Immature natural killer cell (primary cell): ENCODE measurements at places on chromosomes 3 and 15.

GRCh38 chr15:90001683-90002427 is 731 bp downstream of the ZNF710 start:
- peaks cover 64% of the 10 kb centered on the region for H3K4me1 ChIP-seq
- peaks cover 15% of the 10 kb centered on the region for H3K27me3 ChIP-seq
- H3K27ac ChIP-seq: peak overlapping the region; percentile 98
- peak overlapping the region; percentile 85 for H3K4me3 ChIP-seq
- H3K36me3 ChIP-seq: no peaks in the 10 kb centered on the region

DNA sequence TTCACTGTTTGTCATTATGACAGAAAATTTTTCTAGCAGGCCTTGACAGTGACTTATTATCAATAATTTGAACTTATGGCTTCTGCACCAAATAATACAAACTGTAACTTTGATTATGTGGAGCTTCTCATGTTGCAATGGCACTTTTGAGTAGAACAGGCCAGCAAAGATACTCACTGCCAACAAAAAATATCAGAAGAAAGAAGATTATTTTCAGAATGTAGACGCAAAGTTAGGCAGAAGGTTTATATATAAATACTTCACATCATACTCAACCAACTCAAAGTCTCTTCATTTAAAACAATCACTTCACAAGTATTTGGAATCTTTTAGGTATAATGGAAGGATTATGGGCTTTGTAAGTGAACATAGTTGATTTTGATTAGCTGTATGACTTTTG is 893.0 kb downstream of the ROBO2 start:
- H3K4me1 ChIP-seq: no peaks in the 10 kb centered on the region
- no peak for DNase-seq
- H3K4me3 ChIP-seq: no peak overlapping the region
- H3K36me3 ChIP-seq: no peaks in the 10 kb centered on the region
- H3K27ac ChIP-seq: no peak overlapping the region

- H3K27me3 ChIP-seq: peaks cover 1% of the 10 kb centered on the region
- H3K4me3 ChIP-seq: no peak overlapping the region
- H3K4me1 ChIP-seq: no peaks in the 10 kb centered on the region
- H3K27ac ChIP-seq: no peak overlapping the region
- DNase-seq: no peak
- H3K36me3 ChIP-seq: no peaks in the 10 kb centered on the region
Observed at GRCh38 chr3:102593812-102594602, 159.2 kb downstream of the ZPLD1 start.

- no peaks in the 10 kb centered on the region for H3K4me1 ChIP-seq
- H3K27me3 ChIP-seq: peaks cover 3% of the 10 kb centered on the region
- H3K36me3 ChIP-seq: no peaks in the 10 kb centered on the region
- no peak for DNase-seq
- no peak overlapping the region for H3K27ac ChIP-seq
Observed at GRCh38 chr3:81908561-81908960, 147.1 kb upstream of the GBE1 start.

- no peak overlapping the region for H3K27ac ChIP-seq
- H3K36me3 ChIP-seq: no peaks in the 10 kb centered on the region
- no peak for DNase-seq
- H3K4me1 ChIP-seq: no peaks in the 10 kb centered on the region
- no peak overlapping the region for H3K4me3 ChIP-seq
Observed at GRCh38 chr15:94536549-94536948, 305.2 kb downstream of the MCTP2 start.

- no peak for DNase-seq
- no peak overlapping the region for H3K4me3 ChIP-seq
- no peaks in the 10 kb centered on the region for H3K36me3 ChIP-seq
Observed at GRCh38 chr3:123444744-123445143, 4.1 kb downstream of the ADCY5 start.

- no peaks in the 10 kb centered on the region for H3K36me3 ChIP-seq
- DNase-seq: no peak
- peaks cover 4% of the 10 kb centered on the region for H3K27me3 ChIP-seq
- no peak overlapping the region for H3K4me3 ChIP-seq
- no peaks in the 10 kb centered on the region for H3K4me1 ChIP-seq
Observed at GRCh38 chr3:165874663-165875489, 37.7 kb upstream of the BCHE start.

- no peaks in the 10 kb centered on the region for H3K4me1 ChIP-seq
- DNase-seq: no peak
- peak overlapping the region; percentile 28 for H3K27ac ChIP-seq
- no peaks in the 10 kb centered on the region for H3K27me3 ChIP-seq
- peaks cover 83% of the 10 kb centered on the region for H3K36me3 ChIP-seq
- no peak overlapping the region for H3K4me3 ChIP-seq
Observed at GRCh38 chr3:185051801-185052200, 101.1 kb downstream of the C3orf70 start.

DNA sequence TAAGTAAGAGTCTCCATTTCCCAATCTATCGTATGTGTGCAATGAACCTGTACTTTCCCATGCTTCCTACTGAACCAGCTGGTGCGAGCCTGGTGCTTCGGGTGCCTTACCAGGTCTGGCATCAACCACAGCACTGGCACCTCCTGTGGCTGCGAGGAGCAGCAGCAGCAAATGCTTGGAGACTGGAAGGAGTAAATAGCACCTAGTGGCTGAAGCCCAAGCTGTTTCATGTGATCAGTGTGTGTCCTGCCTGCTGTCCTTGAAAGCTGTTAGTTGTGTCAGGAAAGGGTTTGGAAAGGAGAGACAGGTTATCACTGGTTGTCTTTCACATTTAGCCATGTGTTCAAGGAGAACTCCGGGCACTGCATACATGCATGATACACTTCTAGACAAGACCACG is 31.8 kb downstream of the PCOLCE2 start:
- H3K36me3 ChIP-seq: no peaks in the 10 kb centered on the region
- H3K4me1 ChIP-seq: no peaks in the 10 kb centered on the region
- peaks cover 7% of the 10 kb centered on the region for H3K27me3 ChIP-seq
- H3K4me3 ChIP-seq: no peak overlapping the region

GRCh38 chr3:110031975-110032374 is 694.6 kb upstream of the DPPA4 start:
- no peak overlapping the region for H3K27ac ChIP-seq
- H3K36me3 ChIP-seq: no peaks in the 10 kb centered on the region
- H3K27me3 ChIP-seq: no peaks in the 10 kb centered on the region

- no peak for DNase-seq
- H3K27me3 ChIP-seq: no peaks in the 10 kb centered on the region
- H3K36me3 ChIP-seq: no peaks in the 10 kb centered on the region
- no peak overlapping the region for H3K4me3 ChIP-seq
Observed at GRCh38 chr3:87033205-87033604, 42.3 kb upstream of the VGLL3 start.

DNA sequence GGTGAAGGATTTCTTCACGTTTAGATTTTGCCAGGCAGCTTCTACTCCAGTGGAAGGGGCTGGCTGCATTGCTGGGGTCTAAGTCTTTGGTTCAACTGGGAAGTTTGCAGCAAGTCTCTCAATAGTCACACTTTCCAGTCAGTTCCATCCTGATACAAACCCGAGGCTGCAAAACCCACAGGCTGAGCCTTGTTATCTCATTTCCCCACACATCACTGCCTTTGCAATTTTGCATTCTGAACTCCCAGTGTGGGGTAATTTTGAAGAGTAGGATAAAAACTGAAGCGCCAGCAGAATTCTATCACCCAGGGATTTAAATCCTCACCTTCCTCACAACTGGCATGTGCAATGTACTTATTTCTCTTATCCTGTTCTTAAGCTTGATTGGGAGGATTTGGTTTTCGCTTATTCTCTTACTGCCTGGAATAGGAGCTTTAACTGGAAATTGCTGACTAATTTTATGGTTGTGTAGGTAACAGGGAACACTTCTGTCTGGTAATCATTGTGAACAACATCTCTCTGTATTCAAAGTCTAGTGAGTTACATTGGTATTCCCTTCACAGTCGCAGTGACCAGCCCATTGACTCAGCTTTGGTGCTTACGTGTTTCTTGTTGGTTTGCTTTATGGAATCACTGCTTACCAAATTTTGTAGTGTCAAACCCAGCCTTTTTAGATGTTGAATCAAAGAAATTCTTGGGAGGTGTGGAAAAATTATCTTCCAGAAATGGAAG is 142.0 kb upstream of the TOPAZ1 start:
- no peak for DNase-seq
- no peak overlapping the region for H3K4me3 ChIP-seq
- H3K27me3 ChIP-seq: peaks cover 3% of the 10 kb centered on the region
- no peaks in the 10 kb centered on the region for H3K4me1 ChIP-seq
- H3K36me3 ChIP-seq: no peaks in the 10 kb centered on the region

GRCh38 chr3:39234651-39235050 is 42.3 kb upstream of the XIRP1 start:
- H3K4me1 ChIP-seq: peaks cover 95% of the 10 kb centered on the region
- DNase-seq: peak; percentile 78
- peak overlapping the region; percentile 92 for H3K4me3 ChIP-seq
- H3K27ac ChIP-seq: peak overlapping the region; percentile 96

- no peak for DNase-seq
- no peaks in the 10 kb centered on the region for H3K36me3 ChIP-seq
- H3K27ac ChIP-seq: no peak overlapping the region
- peaks cover 20% of the 10 kb centered on the region for H3K4me1 ChIP-seq
Observed at GRCh38 chr3:107426223-107426622, 49.0 kb downstream of the CCDC54 start.

- peaks cover 18% of the 10 kb centered on the region for H3K36me3 ChIP-seq
- no peak overlapping the region for H3K27ac ChIP-seq
- no peak for DNase-seq
- H3K4me3 ChIP-seq: no peak overlapping the region
- H3K4me1 ChIP-seq: peaks cover 9% of the 10 kb centered on the region
Observed at GRCh38 chr3:94092086-94092485, 29.2 kb downstream of the NSUN3 start.

- no peak overlapping the region for H3K27ac ChIP-seq
- peaks cover 14% of the 10 kb centered on the region for H3K4me1 ChIP-seq
- H3K27me3 ChIP-seq: no peaks in the 10 kb centered on the region
- no peak for DNase-seq
- no peak overlapping the region for H3K4me3 ChIP-seq
Observed at GRCh38 chr15:59018833-59019232, 31.4 kb downstream of the RNF111 start.

GRCh38 chr15:92803852-92804609 is 96.1 kb upstream of the CHD2 start:
- H3K4me1 ChIP-seq: peaks cover 14% of the 10 kb centered on the region
- H3K27me3 ChIP-seq: peaks cover 5% of the 10 kb centered on the region
- peaks cover 8% of the 10 kb centered on the region for H3K36me3 ChIP-seq
- no peak for DNase-seq

- H3K27me3 ChIP-seq: no peaks in the 10 kb centered on the region
- H3K36me3 ChIP-seq: no peaks in the 10 kb centered on the region
- no peak overlapping the region for H3K4me3 ChIP-seq
- DNase-seq: no peak
- no peak overlapping the region for H3K27ac ChIP-seq
- no peaks in the 10 kb centered on the region for H3K4me1 ChIP-seq
Observed at GRCh38 chr15:47383102-47383501, 334.2 kb upstream of the SEMA6D start.

DNA sequence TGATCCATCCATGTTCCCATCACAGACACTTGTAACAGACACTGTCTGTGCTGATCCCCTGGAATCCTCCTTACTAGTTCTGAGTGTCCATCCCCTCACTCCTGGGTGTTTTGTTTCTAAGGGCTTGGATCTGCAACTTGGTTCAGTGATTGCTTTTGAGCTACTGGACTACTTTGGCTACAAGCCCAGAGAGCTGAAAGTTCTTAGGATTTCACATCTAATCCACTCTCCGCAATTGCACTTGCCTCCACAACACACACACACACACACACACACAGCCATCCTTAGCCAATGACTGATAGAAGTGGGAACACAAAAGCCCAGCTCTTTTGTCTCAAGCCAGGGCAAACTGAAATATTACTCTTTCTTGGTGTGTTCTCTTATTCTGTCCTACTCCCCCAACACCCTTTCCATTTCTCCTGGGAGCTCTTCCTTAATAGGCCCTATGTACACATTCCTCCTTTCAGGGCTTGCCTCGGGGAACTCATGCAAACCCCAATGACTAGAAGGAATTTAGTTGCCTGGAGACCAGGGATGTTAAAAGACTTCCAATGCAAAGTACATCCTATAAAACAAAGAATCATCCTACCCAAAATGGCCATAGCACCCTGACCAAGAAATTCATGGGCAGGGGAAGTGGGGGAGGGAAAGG is 206.1 kb upstream of the UBE2E2 start:
- no peaks in the 10 kb centered on the region for H3K27me3 ChIP-seq
- no peak overlapping the region for H3K4me3 ChIP-seq
- DNase-seq: no peak
- peaks cover 2% of the 10 kb centered on the region for H3K4me1 ChIP-seq
- no peaks in the 10 kb centered on the region for H3K36me3 ChIP-seq
- no peak overlapping the region for H3K27ac ChIP-seq

DNA sequence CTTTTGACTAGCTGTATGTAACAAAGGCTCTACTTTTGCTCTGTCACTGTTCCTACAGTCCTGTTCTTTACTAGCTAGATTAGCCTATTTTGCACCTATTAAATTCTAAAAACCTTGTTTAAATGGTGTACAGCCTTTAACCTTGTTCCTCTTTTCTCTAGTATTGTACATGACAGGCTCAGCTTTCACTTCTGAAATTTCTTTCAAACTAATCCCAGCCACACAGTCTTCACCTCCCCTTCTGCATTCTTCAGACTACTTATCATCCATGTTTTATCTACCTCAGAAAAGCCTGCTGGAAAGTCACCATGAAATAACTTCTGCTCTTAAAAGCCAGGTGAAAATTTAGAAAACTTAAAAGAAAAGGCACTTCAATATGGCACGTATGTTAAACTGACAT is 122.4 kb downstream of the NECTIN3 start:
- no peak for DNase-seq
- H3K36me3 ChIP-seq: no peaks in the 10 kb centered on the region
- H3K27me3 ChIP-seq: peaks cover 3% of the 10 kb centered on the region
- peaks cover 11% of the 10 kb centered on the region for H3K4me1 ChIP-seq

- no peak overlapping the region for H3K27ac ChIP-seq
- H3K4me1 ChIP-seq: no peaks in the 10 kb centered on the region
- peak; percentile 37 for DNase-seq
Observed at GRCh38 chr15:55434989-55435825, 26.9 kb downstream of the PIERCE2 start.

DNA sequence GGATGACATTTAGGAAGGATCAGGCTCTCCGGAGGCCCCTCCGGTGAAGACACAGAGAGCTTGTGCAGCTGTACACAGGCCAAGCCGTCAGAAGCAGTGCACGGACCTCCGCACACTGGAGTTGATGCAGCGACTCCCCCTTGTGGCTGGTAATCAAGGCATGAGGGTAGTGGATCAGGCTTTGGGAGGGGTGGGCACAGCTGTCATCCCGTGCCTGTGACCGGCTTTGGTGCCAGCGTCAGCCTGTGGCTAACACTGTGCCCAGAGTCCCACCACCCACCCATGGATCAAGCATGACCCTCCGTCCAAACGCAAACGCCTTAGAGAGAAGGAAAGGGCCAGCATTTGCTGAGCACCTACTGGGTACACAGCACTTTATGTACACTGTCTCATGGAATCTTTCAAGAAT is 8.2 kb upstream of the GRIP2 start:
- peaks cover 8% of the 10 kb centered on the region for H3K27me3 ChIP-seq
- no peaks in the 10 kb centered on the region for H3K36me3 ChIP-seq
- H3K4me1 ChIP-seq: no peaks in the 10 kb centered on the region
- H3K4me3 ChIP-seq: no peak overlapping the region
- no peak overlapping the region for H3K27ac ChIP-seq
- peak; percentile 17 for DNase-seq

GRCh38 chr3:100354850-100355249 is 20.3 kb downstream of the NIT2 start:
- no peak overlapping the region for H3K4me3 ChIP-seq
- H3K36me3 ChIP-seq: peaks cover 23% of the 10 kb centered on the region
- no peaks in the 10 kb centered on the region for H3K27me3 ChIP-seq
- H3K4me1 ChIP-seq: no peaks in the 10 kb centered on the region
- H3K27ac ChIP-seq: no peak overlapping the region
